ENCODE measurements at places on chromosomes 2 and 18.

DNA sequence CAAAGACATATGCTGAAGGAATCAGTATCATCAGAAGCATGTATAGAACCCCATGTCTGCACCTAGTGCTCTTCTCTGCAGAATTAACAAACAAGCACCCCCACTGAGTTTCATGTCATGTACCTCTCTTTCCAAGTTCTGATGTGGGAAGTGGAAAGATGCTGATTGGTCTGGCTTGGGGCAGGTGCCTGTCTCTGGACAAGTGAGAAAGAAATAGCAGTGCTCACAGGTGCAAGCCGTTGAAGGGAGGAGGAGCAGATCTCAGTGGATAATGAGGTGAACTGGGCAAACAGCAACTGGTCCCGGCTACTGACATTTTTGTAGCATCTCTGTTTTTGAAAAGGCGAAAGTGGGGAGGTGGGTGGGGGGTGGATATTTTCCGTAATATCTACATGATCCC, 17.5 kb upstream of the ACVR1 start:
- no peaks in the 10 kb centered on the region for H3K36me3 ChIP-seq
- DNase-seq: no peak
- no peak overlapping the region for H3K4me3 ChIP-seq

DNA sequence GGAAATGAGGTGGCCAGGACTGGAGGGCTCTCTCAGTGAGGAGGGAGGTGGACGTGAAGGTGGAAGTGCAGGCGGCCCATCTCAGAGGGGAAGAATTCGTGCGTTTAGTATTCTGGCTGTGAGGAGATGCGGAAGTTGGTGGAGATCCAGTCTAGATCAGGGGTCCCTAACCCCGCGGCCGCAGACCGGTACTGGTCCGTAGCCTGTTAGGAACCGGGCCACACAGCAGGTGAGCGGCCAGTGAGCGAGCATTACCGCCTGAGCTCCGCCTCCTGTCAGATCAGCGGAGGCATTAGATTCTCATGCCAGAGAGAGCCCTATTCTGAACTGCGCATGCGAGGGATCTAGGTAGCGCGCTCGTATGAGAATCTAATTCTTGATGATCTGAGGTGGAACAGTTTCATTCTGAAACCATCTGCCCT, 1.6 kb upstream of the FHOD3 start:
- H3K27ac ChIP-seq: no peak overlapping the region
- no peaks in the 10 kb centered on the region for H3K36me3 ChIP-seq
- no peak overlapping the region for H3K4me3 ChIP-seq
- no peak for DNase-seq

GRCh38 chr2:196160946-196161345, 10.4 kb downstream of the STK17B start:
- peak overlapping the region; percentile 95 for H3K27ac ChIP-seq
- H3K4me1 ChIP-seq: peaks cover 95% of the 10 kb centered on the region
- DNase-seq: no peak

GRCh38 chr2:189393440-189394111, 47.7 kb upstream of the WDR75 start:
- no peak overlapping the region for H3K27ac ChIP-seq
- no peak overlapping the region for H3K4me3 ChIP-seq
- DNase-seq: no peak
- H3K27me3 ChIP-seq: no peaks in the 10 kb centered on the region
- no peaks in the 10 kb centered on the region for H3K4me1 ChIP-seq

DNA sequence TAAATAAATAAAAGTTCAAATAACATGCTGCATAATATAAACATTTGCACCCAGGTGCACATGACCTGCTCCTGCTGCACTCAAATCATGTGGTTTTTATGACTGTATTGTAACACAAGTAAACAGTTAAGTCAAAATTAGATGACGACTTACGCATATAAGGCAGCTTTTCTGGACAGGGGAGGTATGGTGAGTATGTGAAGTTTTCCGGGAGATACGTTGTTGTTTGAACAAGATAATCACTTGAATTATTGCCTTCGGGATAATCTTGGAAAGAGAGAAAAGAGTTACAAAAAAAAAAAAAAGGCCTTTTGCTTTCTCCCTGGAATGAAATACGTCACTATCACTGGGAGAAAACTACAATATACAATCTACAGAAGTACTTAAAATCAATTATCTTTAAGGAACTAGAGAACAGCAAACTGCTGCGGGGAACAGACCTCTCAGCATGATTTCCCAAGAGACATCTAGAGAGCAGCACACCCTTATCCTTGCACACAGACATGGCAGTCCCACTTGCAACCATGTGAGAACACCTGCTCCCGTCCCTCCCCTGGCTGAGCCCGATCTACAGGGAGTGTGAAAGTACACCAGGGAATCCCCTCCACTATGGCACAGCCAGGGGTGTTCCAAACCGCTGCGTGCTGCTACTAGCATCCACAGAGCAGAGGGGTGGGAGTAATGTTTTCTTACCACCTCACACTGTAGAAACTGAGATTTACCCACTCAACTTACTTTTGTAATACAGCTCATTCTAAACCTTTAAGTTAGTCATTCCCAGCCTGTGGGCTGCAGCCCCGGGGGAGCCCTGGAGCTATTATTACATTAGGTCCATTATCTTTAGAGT, 26.3 kb downstream of the B4GALT6 start:
- H3K4me3 ChIP-seq: no peak overlapping the region
- peaks cover 8% of the 10 kb centered on the region for H3K4me1 ChIP-seq
- DNase-seq: no peak
- H3K27me3 ChIP-seq: no peaks in the 10 kb centered on the region

- no peaks in the 10 kb centered on the region for H3K4me1 ChIP-seq
- H3K36me3 ChIP-seq: no peaks in the 10 kb centered on the region
- H3K27ac ChIP-seq: no peak overlapping the region
- no peak overlapping the region for H3K4me3 ChIP-seq
- H3K27me3 ChIP-seq: no peaks in the 10 kb centered on the region
- DNase-seq: no peak
These were observed 157.0 kb upstream of the RND3 start for GRCh38 chr2:150644298-150645067.

DNA sequence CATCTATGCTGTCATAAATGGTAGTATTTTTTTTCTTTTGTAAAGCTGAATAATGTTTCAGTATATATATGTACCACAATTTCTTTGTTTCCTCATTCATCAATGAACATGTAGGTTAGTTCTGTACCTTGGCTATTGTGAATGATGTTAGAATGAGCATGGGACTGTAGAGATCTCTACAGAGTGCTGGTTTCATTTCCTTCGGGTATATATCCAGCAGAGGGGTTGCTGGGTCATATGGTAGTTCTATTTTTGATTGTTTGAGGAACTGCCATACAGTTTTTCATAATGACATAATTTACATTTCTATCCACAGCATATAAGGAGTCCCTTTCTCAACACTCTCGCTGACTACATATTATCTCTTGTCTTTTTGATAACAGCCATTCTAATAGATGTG, 243.5 kb downstream of the CDH7 start:
- H3K27ac ChIP-seq: no peak overlapping the region
- H3K36me3 ChIP-seq: no peaks in the 10 kb centered on the region
- H3K27me3 ChIP-seq: no peaks in the 10 kb centered on the region
- DNase-seq: no peak
- H3K4me1 ChIP-seq: no peaks in the 10 kb centered on the region

DNA sequence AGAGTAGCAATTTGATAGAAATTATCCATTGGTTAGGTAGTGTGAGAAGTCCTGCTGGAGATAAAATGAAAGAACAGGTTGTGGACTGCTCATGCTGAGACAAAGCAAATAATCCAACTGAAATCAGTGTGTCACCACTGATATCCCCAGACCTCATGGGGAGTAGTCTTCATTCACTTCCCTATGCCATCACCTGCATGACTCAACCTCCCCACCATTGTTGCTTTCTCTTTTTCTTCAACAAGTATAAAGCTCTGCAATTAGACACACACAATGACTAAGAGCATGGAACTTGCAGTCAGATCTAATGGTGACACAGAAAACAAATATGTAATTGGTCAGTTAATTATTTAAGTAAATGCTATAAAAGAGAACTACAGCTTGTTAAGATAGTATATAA, 475.3 kb downstream of the RIT2 start:
- H3K36me3 ChIP-seq: no peaks in the 10 kb centered on the region
- H3K27me3 ChIP-seq: no peaks in the 10 kb centered on the region

GRCh38 chr2:222302178-222303018, 3.6 kb upstream of the PAX3 start:
- H3K4me3 ChIP-seq: no peak overlapping the region
- peaks cover 96% of the 10 kb centered on the region for H3K27me3 ChIP-seq
- H3K27ac ChIP-seq: no peak overlapping the region
- peaks cover 35% of the 10 kb centered on the region for H3K4me1 ChIP-seq
- H3K36me3 ChIP-seq: no peaks in the 10 kb centered on the region
- DNase-seq: no peak

- H3K36me3 ChIP-seq: no peaks in the 10 kb centered on the region
- no peak overlapping the region for H3K27ac ChIP-seq
- no peaks in the 10 kb centered on the region for H3K27me3 ChIP-seq
- H3K4me1 ChIP-seq: no peaks in the 10 kb centered on the region
- no peak overlapping the region for H3K4me3 ChIP-seq
These were observed 59.9 kb upstream of the SNTG2 start for GRCh38 chr2:890791-891190.
